ENCODE measurements at places on chromosomes 4 and X.
A peak's percentile ranks its signal among the peaks of the same experiment; 100 is the strongest.

DNA sequence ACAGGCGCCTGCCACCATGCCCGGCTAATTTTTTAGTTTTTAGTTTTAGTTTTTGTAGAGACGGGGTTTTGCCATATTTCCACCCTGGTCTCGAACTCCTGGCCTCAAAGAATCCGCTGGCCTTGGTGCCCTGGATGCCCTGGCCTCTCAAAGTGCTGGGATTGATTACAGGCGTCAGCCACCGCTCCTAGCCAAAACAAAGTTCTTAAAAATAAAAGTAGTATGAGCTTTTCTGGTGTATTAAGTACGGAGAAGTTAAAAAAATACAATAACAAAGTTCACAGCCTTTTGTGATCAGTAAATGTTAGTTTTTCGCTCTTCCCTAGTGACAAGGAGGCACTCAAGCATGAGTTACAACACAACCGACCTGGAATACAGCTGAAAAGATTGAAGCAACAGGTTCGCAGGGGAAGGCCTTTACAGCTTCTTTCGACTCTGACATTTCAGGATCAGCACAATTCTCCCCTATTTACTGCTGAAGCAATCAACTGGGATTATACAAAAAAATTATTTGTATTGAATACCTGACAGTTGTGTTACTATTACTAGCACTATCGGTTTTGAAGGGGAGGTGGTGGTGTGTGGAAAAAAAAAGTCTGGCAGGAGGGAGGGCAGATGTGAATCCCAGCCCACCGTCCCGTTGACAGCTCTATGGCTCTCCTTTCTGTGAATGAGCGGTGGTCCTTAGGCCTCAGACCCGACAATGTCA is 893 bp upstream of the METAP1 start:
- DNase-seq = no peak

GRCh38 chrX:30713061-30713525 is 59.9 kb downstream of the GK start:
- DNase-seq = peak; percentile 24

DNA sequence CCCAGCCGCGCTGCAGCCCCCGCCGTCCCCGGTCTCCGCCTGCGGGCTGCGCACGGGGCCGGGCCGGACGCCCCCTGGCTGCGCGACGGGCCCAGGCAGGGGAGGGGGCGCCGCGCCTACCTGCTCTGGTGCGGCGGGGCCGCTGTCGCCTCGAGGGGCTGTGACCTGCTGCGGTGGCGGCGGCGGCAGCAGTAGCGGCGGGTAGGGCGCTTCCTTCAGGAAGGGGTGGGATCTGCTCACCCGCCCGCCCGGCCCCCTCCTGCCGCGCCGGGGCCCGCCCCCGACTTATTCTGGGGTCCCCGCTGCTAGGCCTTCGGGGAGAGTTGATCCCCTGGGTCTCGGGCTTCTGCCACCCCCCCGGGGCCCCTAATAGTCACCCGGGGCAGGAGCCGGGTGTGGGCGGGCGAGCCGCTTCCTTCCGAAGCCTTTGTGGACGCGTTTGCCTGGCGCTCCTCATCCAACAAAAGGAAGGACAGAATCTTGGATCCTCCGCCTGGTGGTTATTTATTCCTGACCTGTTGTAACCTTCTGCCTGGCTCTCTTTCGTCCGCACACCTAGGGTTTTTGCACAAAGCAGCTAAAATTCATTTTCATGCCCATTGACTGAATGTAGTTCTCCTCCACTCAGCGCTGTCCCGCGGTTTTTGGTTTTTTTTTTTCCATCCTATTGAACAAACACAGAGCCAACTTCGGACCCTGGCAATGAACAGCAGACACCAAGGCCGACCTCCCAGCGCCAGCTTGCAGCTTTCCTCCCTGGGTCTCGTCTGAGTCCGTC is at the start of gene TMEM150C:
Gene TMEM150C, minus strand, starts transcription at position 203 of the 778 bp plus-strand sequence. CDS start 57,331 bp downstream, outside the sequence.
- DNase-seq = no peak

GRCh38 chr4:45467157-45467556 is 656.7 kb downstream of the GABRG1 start:
- DNase-seq = no peak

GRCh38 chr4:125736057-125736456 is 421.3 kb downstream of the FAT4 start:
- DNase-seq = no peak
